ENCODE measurements at places on chromosomes 7 and 10.

- DNase-seq, result peak; percentile 1
These were observed 294.3 kb downstream of the BBS9 start for GRCh38 chr7:33423646-33424020.

- no peak for DNase-seq
These were observed 71.6 kb downstream of the GSDME start for GRCh38 chr7:24685708-24686107.

- DNase-seq, result no peak
These were observed 217.1 kb downstream of the GALNT17 start for GRCh38 chr7:71348821-71349681.

DNA sequence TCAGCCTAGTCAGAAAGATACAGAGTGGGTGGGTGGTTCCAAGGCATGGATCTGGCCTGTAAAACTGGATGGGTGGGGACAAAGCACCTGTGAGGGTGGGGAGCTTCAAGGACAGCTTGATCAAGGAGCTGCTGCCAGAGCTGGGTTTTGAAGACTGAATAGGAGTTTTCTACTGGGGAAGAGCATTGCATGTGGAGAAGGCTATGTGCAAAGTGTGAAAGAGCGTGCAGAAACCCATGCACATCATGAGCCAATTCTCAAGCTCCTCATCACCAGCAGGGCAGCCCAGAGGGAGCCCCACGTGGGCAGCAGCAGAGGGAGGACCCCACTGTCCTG is 58.6 kb downstream of the PDGFA start:
- no peak for DNase-seq

- no peak for DNase-seq
These were observed 1.3 kb downstream of the LCOR start for GRCh38 chr10:96833220-96834001.
